ENCODE measurements at places on chromosomes 2 and 18.

DNA sequence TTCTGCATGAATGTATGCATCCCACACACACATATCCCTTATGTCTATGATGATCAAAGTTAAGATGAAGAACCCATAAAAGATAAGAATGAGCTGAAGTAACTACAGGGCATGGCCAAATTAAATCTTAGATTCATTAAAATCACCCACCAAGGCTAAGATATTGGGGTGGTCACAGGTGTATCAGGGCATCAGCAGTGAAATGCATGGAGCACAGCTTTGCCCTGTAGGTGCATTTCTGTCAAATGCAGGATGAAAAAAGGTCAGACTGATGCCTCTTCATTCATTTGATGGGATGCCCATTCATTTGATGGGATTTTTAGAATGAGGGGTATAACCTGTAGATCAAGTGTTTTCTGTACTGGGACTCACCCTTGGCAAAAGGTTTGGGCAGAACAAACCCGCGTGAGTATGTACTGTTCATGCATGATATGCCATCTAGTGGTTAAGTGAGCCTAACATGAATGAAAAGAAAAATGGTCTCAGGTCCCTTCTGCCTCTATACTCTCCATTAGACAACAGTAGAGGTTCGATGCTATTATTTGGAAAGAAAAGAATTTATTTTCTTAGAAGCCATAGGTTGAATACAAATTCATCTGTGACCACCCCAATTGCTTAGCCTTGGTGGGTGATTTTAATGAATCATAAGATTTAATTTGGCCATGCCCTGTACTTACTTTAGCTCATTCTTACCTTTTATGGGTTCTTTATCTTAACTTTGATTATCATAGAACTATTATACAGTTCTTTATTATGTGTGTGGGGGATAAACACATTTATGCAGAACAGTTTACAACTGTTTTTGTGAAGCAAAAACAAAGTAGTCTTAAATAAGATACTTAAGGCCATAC lies 43.2 kb upstream of the NOSTRIN start:
- H3K36me3 ChIP-seq = no peaks in the 10 kb centered on the region
- no peaks in the 10 kb centered on the region for H3K4me1 ChIP-seq
- H3K27me3 ChIP-seq = no peaks in the 10 kb centered on the region
- DNase-seq = no peak
- no peak overlapping the region for H3K27ac ChIP-seq

- H3K36me3 ChIP-seq = no peaks in the 10 kb centered on the region
- peak; percentile 34 for DNase-seq
- no peaks in the 10 kb centered on the region for H3K27me3 ChIP-seq
- H3K4me3 ChIP-seq = no peak overlapping the region
Observed at GRCh38 chr2:27798948-27799645, 27.6 kb downstream of the MRPL33 start.

- H3K27me3 ChIP-seq = no peaks in the 10 kb centered on the region
- H3K4me3 ChIP-seq = no peak within 1 kb of the TSS
- H3K36me3 ChIP-seq = no peaks in the 10 kb centered on the region
- DNase-seq = no peak
Observed at GRCh38 chr2:24174851-24175277, at the start of gene FAM228A. FAM228A (plus strand) TSS chr2:24175053; CDS start chr2:24175481, 428 bp downstream.

DNA sequence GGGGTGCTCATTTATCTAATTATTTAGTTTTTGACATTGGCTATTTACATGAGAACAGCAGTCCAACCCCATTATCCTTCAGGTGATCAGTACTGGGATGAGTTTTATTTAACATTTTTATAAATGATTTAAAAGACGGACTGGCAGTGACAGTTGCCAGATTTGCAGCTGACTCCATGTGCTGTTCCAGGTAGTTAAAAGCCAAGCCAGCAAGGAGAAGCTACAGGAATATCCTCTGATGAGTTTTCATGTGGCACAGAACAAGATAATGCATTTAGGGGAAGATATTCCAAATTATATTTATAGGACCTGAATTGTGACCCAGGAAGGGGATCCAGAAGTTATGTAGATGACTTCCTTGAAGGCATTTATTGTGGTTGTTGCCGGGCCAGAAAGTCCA lies 210.0 kb downstream of the MCFD2 start:
- peaks cover 7% of the 10 kb centered on the region for H3K4me1 ChIP-seq
- H3K27me3 ChIP-seq = no peaks in the 10 kb centered on the region
- no peaks in the 10 kb centered on the region for H3K36me3 ChIP-seq

DNA sequence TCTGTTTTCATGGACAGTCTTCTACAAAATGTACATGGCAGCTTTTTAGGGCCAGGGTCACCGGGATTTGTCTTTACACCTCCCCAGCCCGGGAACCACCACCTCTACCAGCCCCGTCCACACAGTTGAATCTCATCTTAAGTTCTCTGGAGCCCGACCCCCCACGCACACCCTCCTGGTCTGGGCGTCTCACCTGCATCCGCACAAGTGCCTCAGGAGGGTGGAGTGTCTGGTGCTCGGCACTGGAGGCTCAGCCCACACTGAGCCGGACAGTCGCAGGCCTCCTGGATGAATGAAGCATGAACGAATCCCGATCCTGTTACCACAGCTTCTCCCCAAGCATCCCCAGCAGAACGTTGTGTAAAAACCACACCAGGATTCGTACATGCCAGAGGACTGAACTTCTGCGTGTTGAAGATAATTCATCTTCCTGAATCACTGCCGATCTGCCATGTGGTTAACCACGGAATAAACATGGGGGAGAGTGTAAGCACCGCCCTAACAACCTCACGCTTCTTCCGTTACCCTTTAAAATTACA lies 162.0 kb downstream of the RTP5 start:
- H3K27ac ChIP-seq = no peak overlapping the region
- peak; percentile 14 for DNase-seq
- no peak overlapping the region for H3K4me3 ChIP-seq

- H3K27me3 ChIP-seq = no peaks in the 10 kb centered on the region
- no peak overlapping the region for H3K27ac ChIP-seq
- H3K4me1 ChIP-seq = no peaks in the 10 kb centered on the region
- no peak overlapping the region for H3K4me3 ChIP-seq
- no peaks in the 10 kb centered on the region for H3K36me3 ChIP-seq
- no peak for DNase-seq
Observed at GRCh38 chr18:63002803-63003445, 287.6 kb downstream of the PHLPP1 start.

- H3K27me3 ChIP-seq = no peaks in the 10 kb centered on the region
- H3K36me3 ChIP-seq = no peaks in the 10 kb centered on the region
- H3K4me1 ChIP-seq = no peaks in the 10 kb centered on the region
- H3K27ac ChIP-seq = no peak overlapping the region
- H3K4me3 ChIP-seq = no peak overlapping the region
Observed at GRCh38 chr2:182128821-182129707, 143.4 kb downstream of the PPP1R1C start.

- DNase-seq = no peak
- H3K27me3 ChIP-seq = no peaks in the 10 kb centered on the region
- peaks cover 4% of the 10 kb centered on the region for H3K4me1 ChIP-seq
- H3K36me3 ChIP-seq = peaks cover 5% of the 10 kb centered on the region
- H3K4me3 ChIP-seq = no peak overlapping the region
Observed at GRCh38 chr2:44190526-44190925, 21.9 kb downstream of the PPM1B start.

- no peak overlapping the region for H3K27ac ChIP-seq
- no peaks in the 10 kb centered on the region for H3K27me3 ChIP-seq
- no peaks in the 10 kb centered on the region for H3K4me1 ChIP-seq
- DNase-seq = no peak
Observed at GRCh38 chr2:159317392-159318088, 31.0 kb upstream of the WDSUB1 start.

DNA sequence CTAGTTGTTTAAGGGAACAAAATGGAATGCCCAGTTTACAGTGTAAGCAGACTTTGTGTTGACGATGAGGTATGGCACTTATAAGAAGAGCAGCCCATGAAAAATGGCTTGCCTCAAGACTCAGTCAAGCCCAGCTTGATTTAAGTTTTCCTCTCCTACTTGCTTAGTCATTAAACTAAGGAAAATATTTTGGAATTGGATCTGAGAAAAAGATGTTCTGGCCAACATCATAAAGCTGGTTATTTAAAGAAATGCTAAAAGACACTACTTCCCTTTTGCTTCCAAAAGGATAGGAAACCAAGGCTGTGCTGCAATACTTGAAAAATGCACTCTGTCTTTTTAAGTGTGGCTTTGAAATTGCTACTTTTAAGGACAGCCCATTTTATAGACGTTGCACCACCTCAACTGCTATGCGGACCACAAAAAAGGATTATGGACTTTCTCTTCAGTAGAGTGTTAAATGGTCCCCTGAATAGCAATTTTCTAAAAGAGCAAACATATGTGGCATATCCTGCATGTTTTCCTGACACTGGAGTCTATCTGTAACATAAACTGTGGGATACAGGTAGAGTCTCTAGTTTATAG lies 32.1 kb downstream of the CCDC141 start:
- no peaks in the 10 kb centered on the region for H3K36me3 ChIP-seq
- no peak for DNase-seq
- no peaks in the 10 kb centered on the region for H3K4me1 ChIP-seq
- H3K4me3 ChIP-seq = no peak overlapping the region
- no peak overlapping the region for H3K27ac ChIP-seq

GRCh38 chr2:231288590-231288989 lies 90.2 kb downstream of the ARMC9 start:
- H3K4me3 ChIP-seq = no peak overlapping the region
- no peak for DNase-seq
- H3K27ac ChIP-seq = no peak overlapping the region
- peaks cover 3% of the 10 kb centered on the region for H3K36me3 ChIP-seq
- no peaks in the 10 kb centered on the region for H3K4me1 ChIP-seq

GRCh38 chr2:167842047-167842446 lies 405.3 kb downstream of the STK39 start:
- no peak for DNase-seq
- H3K36me3 ChIP-seq = no peaks in the 10 kb centered on the region
- no peak overlapping the region for H3K4me3 ChIP-seq
- no peak overlapping the region for H3K27ac ChIP-seq

DNA sequence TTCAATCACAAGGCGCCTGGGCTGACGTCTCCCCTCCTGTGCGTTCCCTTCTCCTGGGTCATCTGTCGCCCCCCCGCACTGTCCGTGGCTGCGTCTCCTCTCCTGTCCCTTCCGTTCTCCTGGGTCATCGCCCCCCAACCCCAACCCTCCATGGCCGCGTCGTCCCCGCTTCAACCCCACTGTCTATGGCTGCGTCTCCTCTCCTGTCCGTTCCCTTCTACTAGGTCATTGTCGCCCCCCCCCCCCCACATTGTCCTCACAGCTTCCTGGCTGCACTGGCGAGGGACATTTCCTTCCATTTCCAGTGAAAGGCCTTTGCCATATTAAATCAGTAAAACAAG lies 118.9 kb downstream of the TMEM18 start:
- H3K27me3 ChIP-seq = no peaks in the 10 kb centered on the region
- no peak overlapping the region for H3K4me3 ChIP-seq
- no peak for DNase-seq
- no peaks in the 10 kb centered on the region for H3K36me3 ChIP-seq
- H3K27ac ChIP-seq = no peak overlapping the region
- no peaks in the 10 kb centered on the region for H3K4me1 ChIP-seq

- H3K36me3 ChIP-seq = no peaks in the 10 kb centered on the region
- H3K4me3 ChIP-seq = no peak overlapping the region
- H3K27ac ChIP-seq = no peak overlapping the region
- H3K27me3 ChIP-seq = peaks cover 6% of the 10 kb centered on the region
- no peaks in the 10 kb centered on the region for H3K4me1 ChIP-seq
Observed at GRCh38 chr2:226839951-226840350, 4.1 kb downstream of the RHBDD1 start.

GRCh38 chr2:26647981-26648380 lies 6.8 kb upstream of the CIB4 start:
- peak; percentile 40 for DNase-seq
- H3K4me1 ChIP-seq = peaks cover 3% of the 10 kb centered on the region
- peaks cover 3% of the 10 kb centered on the region for H3K27me3 ChIP-seq
- no peaks in the 10 kb centered on the region for H3K36me3 ChIP-seq
- H3K27ac ChIP-seq = no peak overlapping the region

DNA sequence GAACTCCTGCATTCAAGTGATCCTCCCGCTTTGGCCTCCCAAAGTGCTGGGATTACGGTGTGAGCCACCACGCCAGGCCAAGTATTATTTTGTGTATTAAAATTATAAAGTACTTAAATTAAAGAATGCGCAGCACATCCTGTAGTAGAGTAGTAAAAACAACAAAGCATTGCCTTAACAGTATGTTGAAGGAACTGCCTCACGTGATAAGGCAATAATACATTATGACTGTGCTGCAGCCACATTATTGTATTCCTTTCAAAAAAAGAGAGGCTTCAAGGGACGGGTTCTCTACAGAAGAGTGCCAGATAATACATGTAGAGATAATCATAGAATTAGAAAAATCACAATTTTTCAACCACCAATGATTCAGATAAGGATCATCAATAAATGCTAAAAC lies 33.7 kb downstream of the C2orf76 start:
- no peaks in the 10 kb centered on the region for H3K4me1 ChIP-seq
- no peak for DNase-seq
- no peak overlapping the region for H3K27ac ChIP-seq

- no peak overlapping the region for H3K27ac ChIP-seq
- peaks cover 21% of the 10 kb centered on the region for H3K27me3 ChIP-seq
- DNase-seq = no peak
- no peak overlapping the region for H3K4me3 ChIP-seq
Observed at GRCh38 chr2:284896-285492, 2.9 kb downstream of the ALKAL2 start.

GRCh38 chr2:123993728-123994323 lies 31.3 kb upstream of the CNTNAP5 start:
- no peak overlapping the region for H3K27ac ChIP-seq
- no peaks in the 10 kb centered on the region for H3K36me3 ChIP-seq
- no peaks in the 10 kb centered on the region for H3K4me1 ChIP-seq
- no peaks in the 10 kb centered on the region for H3K27me3 ChIP-seq

GRCh38 chr2:74002505-74003421 lies 18.1 kb downstream of the TET3 start:
- no peaks in the 10 kb centered on the region for H3K27me3 ChIP-seq
- peak overlapping the region; percentile 70 for H3K4me3 ChIP-seq
- no peaks in the 10 kb centered on the region for H3K36me3 ChIP-seq

DNA sequence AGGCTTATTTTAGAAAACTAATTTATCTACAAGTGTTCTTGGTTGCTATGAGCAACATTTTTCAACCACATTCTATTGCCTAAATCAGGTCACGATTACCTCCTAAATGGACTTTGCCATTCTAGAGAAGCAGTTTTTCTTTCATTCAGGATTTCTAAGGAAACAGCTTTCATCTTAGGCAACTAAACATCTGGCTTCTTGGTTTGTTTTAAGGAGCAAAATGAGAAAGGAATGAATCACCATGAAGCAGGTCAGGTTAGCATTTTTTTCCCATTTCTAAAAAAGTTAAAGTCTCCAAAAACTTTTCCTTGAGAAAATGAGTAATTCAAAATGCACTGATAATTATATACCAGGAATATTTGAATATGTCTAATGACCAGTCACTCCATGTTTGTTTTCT lies 114.8 kb downstream of the GAREM1 start:
- no peak overlapping the region for H3K4me3 ChIP-seq
- H3K27ac ChIP-seq = no peak overlapping the region
- no peaks in the 10 kb centered on the region for H3K36me3 ChIP-seq
- no peaks in the 10 kb centered on the region for H3K27me3 ChIP-seq

DNA sequence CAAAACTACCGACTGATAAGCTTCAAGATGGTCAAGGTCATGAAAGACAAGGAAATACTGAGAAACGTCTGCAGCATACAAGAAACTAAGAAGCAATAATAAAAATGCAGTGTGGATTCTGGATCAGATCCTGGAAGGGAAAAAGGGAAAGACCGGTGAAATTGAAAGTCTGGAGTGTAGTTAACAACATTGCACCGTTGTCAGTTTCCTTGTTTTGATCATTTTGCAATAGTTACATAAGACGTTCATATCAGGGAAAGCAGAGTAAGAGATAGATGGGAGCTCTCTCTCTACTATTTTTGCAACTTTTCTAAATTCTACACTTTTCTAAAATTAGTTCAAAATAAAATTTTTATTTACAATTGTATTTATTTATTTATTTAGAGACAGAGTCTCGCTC lies 15.0 kb upstream of the ZNF407 start:
- H3K36me3 ChIP-seq = no peaks in the 10 kb centered on the region
- no peak overlapping the region for H3K4me3 ChIP-seq
- no peak for DNase-seq
- H3K27me3 ChIP-seq = no peaks in the 10 kb centered on the region
- peaks cover 2% of the 10 kb centered on the region for H3K4me1 ChIP-seq
- no peak overlapping the region for H3K27ac ChIP-seq
